Lower lobe of right lung (tissue), 2 donors: ENCODE measurements at places on chromosomes 11 and 22. TPM values are rescaled to one million over a fixed set of nuclear protein-coding genes. Genes with fewer than 3 reads are reported as not detected.
A peak's percentile ranks its signal among the peaks of the same experiment; 100 is the strongest.

DSCAML1 gene
- 0.95 TPM for total RNA-seq

CALCA gene
- not detected for total RNA-seq

DEUP1 gene
- total RNA-seq = 0.68 TPM

PNPLA3 gene
- 6.9 TPM for total RNA-seq

MAPK8IP2 gene
- total RNA-seq = 1.7 TPM

TMEM86A gene
- 11.7 TPM for total RNA-seq

MAP6 gene
- total RNA-seq = 10.8 TPM

SLC22A12 gene
- total RNA-seq = not detected

OR5T3 gene
- not detected for total RNA-seq

CLMP gene
- total RNA-seq = 15.1 TPM

MISFA gene
- 3.3 TPM for total RNA-seq

KDM4D gene
- 0.68 TPM for total RNA-seq

ROBO4 gene
- 58.3 TPM for total RNA-seq

TTC38 gene
- total RNA-seq = 26.8 TPM

RASL10A gene
- total RNA-seq = 0.83 TPM

SAA4 gene
- total RNA-seq = 0.62 TPM

GRCh38 chr11:59263225-59263894, 50.6 kb upstream of the MPEG1 start:
- DNase-seq = no peak

GRCh38 chr22:36770513-36771231, 5.2 kb downstream of the IFT27 start:
- no peak for DNase-seq

- no peak for DNase-seq
Observed at GRCh38 chr11:95256321-95256779, 25.3 kb upstream of the SESN3 start.

- no peak for DNase-seq
Observed at GRCh38 chr11:7320306-7320705, 68.6 kb downstream of the SYT9 start.

- peak; percentile 45 for DNase-seq
Observed at GRCh38 chr11:111512296-111513239, at the start of gene BTG4. Gene BTG4, minus strand, starts transcription at chr11:111512386. Its CDS starts 13,610 bp downstream, at chr11:111498776.

GRCh38 chr11:26607725-26608506, 35.9 kb upstream of the MUC15 start:
- no peak for DNase-seq

GRCh38 chr11:57424137-57424791, 2.7 kb downstream of the SLC43A3 start:
- DNase-seq = no peak

DNA sequence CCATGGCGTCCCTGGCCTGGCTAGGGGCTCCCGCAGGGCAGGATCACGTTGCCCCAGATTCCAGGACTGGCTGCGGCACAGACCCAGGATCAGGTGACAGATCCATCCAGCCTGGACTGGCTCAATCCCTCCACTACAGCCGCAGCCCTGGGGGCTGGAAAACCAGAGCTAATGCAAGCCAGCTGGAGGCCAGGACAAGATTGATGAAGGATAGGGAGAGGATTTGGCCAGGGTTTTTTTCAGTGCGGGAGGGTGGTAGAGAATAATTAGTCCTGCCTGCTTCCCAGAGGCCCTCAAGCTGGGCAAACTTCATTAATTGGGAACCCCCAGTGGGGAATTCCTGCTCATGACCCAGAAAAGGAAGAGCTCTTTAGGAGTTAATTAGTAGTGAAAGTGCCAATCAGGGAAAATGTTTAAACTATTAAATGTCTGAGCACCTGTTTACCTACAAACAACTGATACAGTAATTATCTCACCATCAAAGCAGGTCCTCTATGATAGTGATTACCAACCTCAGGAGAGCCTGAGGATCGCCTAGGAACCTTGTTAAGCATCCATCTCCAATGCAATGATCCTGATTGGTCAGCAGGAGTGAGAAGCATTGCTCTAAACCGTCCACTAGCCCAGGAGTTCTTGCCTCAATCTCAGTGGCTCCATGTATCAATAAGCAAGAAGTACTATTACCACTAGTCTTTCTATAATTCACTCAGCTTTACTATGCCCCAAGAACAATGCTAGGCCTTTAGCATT, 33.0 kb upstream of the MYOD1 start:
- no peak for DNase-seq

GRCh38 chr11:124892750-124893454, 4.8 kb downstream of the ROBO4 start:
- DNase-seq = no peak

DNA sequence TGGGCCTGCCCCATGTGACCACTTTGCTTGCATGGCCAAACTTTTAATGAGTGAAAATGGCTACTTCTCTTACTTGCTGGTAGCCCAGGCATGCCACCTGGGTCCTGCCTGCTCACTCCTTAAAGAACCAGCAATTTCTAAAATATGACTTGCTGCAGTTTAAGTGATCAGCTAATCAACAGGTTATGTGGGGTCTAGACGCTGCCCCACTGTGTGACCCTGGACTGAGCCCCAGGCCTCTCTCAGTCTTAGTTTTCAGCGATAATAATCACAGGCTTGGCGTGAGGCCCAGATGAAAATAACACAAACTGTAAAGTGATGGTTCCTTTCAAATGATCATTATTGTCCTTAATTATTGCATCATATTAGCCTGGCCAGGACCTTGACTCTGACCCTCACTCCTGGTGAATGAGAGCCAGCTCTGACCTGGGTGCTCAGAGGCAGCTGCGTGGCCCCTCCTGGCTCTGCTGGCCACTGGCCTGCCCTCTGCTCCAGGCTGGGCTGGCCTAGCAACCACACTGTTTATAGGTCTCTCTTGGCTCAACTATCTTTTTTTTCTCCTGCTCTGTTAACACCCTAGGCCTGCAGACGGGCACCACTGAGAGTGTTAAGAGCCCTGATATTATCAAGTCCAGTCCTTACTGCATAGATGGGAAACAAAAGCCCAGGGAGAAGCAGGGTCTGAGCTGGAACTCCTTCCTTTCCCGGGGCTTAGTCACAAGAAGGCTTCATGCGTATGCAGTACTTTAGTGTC, 89.7 kb downstream of the RRM1 start:
- no peak for DNase-seq

DNA sequence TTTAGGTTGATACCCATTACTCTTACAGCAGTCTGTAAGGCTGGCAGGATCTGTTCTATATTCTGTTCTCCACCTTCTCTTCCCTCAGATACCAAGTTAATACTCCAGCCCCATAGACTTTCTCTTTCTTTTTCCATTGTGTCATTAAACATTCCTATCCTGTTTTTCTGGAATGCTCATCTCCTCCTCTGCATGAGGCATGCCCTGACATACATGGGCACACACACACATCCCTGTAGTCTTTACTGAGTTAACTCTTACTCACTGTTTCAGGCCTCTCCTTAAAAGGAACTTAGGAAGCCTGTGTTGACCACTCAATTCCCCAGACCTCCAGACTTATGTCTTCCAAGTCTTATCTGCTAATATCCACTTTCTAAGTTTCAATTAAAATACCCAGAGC, 476.8 kb downstream of the METTL15 start:
- no peak for DNase-seq

- DNase-seq = no peak
Observed at GRCh38 chr11:19664886-19665548, 47.6 kb upstream of the NAV2 start.

DNA sequence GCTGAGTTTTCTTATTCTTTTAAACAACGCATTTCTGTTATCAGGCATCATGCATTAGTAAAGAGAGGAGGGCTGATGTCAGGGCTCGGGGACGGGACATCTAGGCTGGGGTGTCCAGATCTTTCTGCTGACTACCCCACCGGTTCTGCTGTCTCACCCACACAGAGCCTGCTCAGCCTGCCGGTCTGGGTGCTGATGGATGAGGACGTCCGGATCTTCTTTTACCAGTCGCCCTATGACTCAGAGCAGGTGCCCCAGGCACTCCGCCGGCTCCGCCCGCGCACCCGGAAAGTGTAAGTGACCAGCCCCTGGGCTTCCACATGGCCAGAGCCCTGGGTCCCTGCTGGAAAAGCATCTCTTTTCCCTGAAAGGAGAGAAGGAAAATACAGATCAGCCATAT, 9.4 kb downstream of the NCF4 start:
- no peak for DNase-seq

DNA sequence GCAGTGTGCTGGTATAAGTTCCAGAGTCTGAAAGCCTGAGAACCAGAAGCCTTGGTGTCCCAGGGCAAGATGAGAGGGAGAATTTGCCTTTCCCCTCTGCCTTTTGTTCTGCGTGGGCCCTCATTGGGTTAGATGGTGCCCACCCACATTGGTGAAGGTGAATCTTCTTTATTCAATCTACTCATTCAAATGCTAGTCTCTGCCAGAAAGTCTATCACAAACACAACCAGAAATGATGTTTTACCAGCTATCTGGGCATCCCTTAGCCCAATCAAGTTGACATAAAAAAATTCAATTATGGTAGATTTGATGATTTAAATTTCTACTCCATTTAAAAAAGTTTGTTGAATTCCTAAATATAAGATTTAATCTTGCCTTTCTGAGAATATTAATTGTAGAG, 22.2 kb downstream of the CSTPP1 start:
- no peak for DNase-seq

- no peak for DNase-seq
Observed at GRCh38 chr11:335779-336658, 15.4 kb upstream of the IFITM3 start.

DNA sequence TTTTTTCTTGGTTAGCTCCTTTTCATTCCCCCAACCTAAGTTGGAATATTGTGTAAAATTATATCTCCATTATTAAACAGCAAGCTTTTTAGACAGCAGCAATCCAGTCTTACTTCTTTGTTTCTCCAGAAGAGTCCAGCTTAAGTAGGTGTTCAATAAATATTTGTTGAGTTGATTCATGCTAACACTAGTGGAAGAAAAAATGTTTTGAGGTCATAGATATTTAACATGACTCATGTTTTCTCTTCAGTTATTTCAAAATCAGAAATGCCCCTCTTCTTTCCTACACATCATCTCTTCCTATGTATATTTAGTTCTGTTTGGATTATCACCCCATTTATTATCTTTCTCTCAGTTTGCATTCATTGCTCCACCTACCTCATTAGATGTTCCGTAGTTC, 20.3 kb downstream of the CCDC83 start:
- no peak for DNase-seq

GRCh38 chr11:121763526-121763925, 310.8 kb upstream of the SORL1-AS1 start:
- no peak for DNase-seq

DNA sequence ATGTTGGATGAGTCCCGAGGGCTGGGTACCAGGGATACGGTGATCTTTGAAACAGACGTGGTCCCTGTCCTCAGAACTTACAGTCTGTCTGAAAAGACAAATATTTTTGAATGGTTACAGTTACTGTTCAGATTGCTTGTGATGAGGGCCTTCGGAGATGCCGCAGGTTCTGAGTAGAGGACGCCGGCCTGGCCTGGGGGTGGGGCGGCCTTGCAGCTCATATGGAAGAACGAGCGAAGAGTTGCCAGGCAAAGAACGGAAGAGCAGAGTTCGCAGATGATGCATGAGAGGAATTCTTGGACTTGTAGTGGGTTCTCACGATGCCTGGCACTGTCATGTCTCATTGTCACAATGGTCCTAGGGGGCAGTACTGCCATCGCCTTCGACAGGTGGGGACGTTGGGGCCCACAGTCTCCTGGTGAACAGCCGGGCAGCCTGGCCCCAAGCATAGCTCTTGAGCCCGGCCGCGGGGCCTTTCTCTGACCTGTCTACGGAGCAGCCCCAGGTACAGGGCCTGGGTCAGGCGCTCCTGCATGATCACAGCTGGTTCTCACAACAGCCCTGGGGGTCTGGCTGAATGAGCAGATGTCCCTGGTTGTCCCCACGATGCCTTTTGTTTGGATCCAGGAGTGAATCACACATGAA, 60.9 kb upstream of the PARVG start:
- DNase-seq = peak; percentile 44

DNA sequence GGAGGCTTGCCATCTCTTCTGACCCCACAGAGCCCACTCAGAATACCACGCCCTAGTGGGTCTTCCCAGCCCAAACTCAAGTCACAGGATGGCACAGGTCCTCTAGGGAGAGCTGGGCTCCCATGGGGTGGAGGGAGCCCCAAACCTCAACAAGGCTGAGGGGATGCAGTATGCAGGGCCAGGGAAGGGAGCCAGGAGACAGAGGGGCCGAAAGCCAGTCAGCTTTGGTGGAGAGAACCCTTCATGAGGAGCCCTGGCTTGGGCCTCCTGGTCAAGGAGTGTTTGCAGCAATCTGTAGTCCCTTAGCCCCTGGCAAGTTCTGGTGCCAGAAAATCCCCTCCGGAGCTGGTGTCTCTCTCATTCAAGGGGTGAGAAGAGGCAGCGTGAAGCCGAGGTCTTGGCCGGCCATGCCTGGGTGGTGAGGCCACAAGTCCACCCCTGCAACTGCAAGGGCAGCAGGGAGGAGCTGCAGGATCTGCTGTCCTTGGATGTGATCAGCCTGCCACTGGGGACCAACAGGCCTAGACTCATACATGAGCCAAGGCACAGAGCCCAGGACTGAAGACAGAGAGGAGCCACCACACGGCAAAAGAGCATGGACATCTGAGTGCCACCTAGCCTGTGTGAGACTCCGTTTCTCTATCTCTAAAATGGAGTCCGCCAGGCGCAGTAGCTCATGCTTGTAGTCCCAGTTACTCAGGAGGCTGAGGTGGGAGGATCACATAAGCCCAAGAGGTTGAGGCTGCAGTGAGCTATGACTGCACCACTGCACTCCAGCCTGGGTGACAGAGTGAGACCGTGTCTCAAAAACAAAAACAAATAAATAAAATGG, 24.1 kb downstream of the NEAT1 start:
- DNase-seq = no peak

DNA sequence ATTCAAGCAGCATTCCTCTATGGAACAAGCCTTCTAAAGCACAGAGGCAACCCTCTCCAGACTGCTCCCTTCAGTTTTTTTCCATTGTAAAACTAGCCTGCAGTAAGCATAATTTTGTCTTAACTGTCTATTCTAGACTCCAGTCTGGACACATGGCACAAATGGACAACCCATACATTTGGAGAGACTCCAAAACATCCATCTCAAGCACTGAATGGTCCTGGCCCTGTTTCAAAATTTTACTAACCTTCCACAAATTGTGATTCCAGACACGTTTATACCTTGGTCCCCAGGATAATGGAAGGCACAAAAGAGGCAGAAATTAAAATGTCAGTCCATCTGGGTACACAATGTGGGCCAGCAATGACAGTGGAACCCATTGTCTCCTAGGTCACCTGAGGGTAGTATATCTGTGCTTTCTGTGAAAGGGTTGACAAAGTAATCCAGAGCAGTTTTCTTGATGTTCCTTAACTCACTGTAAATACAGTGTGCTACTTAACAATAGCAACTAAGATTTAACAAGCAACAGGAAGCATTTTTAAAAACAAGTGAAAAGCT, 16.2 kb upstream of the SESN3 start:
- no peak for DNase-seq

GRCh38 chr11:116471608-116472256, 301.1 kb downstream of the BUD13 start:
- DNase-seq = no peak

GRCh38 chr22:35484651-35485556, 55.7 kb upstream of the RASD2 start:
- no peak for DNase-seq

- DNase-seq = no peak
Observed at GRCh38 chr22:32067613-32068012, 24.6 kb downstream of the SLC5A1 start.

- DNase-seq = no peak
Observed at GRCh38 chr11:3036419-3036818, 20.8 kb downstream of the CARS1 start.
